ENCODE measurements at places on chromosomes 3 and 15.

DNA sequence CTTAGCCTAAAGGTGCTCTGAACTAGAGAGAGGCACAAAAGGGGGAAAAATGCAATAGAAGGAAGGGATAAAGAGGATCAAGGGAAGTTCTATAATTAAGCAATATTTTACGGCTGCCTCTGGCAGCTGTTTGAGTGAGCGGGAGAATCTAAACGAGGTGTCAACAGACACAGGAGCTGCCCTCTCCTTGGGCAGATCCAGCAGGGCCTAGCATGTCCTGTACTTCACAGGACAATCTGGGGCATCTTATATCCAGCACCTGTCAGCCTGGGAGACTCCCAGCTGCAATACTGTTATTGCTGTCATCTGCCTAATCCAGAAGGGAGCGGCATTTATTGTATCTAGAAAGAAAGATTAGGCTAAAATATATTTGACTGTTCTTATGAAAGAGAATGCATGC, 68.9 kb downstream of the WWTR1 start:
- DNase-seq = no peak

- DNase-seq = peak; percentile 5
Measured at GRCh38 chr3:66076861-66077470, 38.2 kb upstream of the MAGI1 start.

GRCh38 chr3:156787926-156788663, 38.1 kb upstream of the LEKR1 start:
- peak; percentile 96 for DNase-seq

DNA sequence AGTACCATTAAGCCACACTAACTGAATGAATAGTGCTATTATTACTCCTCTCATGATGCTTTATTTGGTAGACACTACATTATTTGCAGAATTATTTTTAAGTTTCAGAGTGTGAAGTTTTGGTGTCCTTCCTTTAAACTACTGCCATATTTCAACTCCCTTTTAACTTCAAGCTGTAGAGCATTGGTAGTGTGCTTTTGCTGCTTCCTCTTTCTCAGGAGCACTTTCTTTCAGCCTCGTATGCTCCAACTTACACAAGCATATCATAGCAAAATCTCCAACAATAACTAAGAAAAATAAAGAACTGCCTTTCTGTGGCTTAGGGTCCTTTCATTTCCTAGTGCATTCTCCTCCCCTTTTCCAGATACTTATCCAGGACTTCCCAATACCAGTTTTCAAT, 476.4 kb upstream of the AGTR1 start:
- DNase-seq = no peak

DNA sequence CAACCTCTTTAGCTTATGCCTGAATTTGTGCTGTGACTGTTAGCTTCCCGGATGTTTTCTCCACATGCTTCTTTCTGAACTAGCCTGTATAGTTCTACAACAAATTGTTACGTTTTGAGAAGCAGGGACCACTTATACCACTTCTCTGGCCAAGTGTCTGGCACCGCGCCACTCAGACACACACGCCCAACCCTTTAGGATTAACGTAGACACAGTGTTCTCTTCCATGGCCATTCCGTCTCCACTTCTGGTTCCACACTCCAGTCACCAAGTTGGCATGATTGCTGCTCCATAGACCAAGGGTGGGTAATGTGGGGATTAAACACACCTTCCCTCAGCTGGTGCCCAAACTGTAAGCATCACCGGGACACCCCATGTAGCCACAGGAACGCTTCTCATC, 755 bp upstream of the TMEM108 start:
- no peak for DNase-seq

- DNase-seq = no peak
Measured at GRCh38 chr3:186922790-186923189, 7.5 kb upstream of the ST6GAL1 start.

- no peak for DNase-seq
Measured at GRCh38 chr3:29899021-29899420, 618.1 kb downstream of the RBMS3 start.

DNA sequence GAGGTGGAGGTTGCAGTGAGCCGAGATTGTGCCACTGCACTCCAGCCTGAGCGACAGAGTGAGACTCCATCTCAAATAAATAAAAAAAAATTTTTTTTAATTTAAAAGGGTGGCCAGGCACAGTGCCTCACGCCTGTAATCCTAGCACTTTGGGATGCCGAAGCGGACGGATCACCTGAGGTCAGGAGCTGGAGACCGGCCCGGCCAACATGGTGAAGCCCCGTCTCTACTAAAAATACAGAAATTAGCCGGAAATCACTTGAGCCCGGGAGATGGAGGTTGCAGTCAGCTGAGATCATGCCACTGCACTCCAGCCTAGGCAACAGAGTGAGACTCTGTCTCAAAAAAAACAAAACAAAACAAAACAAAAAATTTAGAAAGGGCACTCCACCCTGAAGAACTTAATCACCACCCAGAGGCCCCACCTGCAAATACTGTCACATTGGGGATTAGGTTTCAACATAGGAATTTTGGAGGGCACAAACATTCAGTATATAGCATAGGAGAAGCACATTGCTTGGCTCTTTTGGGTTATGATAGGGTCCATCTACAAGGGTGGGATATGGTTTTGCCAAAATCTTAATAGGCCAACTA, 7.1 kb upstream of the YEATS2 start:
- no peak for DNase-seq

DNA sequence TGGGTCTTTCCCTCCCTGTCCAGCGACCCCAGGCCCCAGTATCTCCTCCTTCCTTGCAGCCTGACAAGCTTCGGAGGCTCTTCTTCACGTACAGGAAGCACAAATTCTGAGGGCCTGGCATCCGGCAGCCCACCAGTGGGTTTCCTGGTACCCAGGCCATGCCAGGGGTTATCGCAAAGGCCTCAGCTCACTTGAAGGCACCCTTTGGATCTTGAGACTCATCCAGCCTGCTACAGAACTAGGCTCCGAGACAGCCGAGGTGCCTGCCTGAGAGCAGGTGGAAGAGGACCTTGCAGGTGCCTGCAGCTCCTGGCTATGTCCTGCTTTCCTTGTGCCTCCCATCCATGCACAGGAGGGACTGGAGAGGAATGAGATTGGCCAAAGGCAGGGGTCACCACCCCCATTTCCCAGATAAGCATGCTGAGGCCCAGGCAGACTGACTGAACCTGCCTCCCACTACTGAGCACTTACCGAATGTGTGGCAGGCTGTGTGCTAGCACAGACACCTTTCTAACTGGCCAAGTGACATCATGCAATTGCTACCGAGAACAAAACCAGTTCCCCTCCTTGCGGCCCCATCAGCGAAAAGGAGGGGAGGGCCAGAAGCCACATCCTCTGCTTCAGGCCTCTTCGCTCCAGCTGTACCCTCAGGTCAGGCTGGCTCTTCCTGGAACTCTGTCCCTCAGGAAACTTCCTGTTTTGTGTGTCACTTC, 11.2 kb downstream of the SH2D7 start:
- no peak for DNase-seq

GRCh38 chr3:30475038-30475808, 131.2 kb upstream of the TGFBR2 start:
- no peak for DNase-seq

DNA sequence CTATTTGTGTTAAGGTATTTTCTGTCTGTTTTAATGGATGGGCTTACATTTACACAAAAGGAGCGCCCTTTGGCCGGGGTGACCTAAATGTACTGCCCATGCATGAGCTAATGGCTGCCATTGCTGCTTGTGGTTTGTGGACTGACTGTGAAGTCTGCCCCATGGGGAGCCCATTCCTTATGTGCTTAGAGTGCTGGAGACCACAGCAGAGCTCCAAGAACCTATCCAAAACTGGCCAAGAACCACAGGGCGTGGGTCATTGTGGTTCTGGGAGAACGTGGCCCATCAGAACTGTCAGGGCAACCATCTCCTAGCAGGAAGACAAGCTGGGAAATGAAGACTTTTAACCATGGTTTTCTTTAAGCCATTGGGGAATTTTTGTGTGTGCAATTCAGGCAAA, 105.3 kb downstream of the CHDH start:
- DNase-seq = no peak

GRCh38 chr15:99842071-99842470, 108.8 kb upstream of the LYSMD4 start:
- DNase-seq = no peak

DNA sequence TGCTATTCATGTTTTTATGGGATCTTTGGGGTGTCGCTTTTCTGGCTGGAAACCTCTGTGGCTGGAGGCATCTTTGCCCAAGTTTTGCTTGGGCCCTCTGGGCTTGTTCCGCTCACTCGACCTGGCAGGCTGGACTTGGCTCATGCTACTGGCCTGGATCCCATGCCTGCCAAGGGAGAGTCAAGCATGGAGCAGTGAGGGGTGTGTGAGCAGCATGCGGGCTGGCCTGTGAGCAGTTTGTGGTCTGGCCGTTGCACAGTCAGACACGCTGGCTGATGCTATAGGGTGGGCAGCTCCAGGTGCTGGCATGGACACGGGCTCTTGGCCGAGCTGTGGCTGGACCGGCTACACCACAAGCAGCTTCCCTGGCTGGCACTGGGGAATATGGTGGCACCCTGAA, 491.1 kb downstream of the AGBL1 start:
- DNase-seq = no peak

DNA sequence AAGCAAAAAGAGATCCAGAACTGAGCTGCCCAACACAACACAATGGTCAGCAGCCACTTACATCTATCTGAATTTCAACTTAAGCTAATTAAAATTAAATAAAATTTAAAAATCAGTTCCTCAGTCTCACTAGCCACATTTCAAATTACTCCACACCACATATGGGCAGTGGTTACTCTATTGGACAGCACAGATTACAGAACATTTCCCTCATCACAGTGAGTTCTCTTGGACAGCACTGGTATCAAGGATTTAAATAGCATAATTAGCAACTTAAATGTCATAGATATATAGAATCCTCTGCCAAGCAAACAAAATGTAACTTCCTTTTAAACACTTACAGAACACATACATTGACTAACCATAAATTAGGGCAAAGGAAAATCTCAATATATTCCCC, 64.4 kb downstream of the KBTBD12 start:
- no peak for DNase-seq

DNA sequence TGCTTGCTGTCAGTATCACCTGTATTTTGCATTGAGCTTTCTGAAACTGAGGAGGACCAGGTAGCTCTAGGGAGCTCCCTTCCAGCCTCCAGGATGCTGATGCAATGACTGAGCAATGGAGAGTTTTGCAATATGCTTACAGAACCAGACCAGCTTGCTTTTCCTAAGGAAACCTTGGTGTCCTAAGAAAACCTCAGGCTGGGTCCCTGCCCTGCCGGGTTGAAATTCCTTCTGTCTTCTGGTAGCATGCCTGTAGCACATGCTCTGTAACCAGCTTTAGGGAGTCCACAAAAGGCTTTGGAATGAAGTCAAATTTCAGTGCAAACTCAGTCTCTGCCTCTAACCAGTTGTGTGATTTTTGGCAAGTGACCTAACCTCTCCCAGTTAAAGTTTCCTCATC, 65.8 kb upstream of the GSK3B start:
- DNase-seq = peak; percentile 98

DNA sequence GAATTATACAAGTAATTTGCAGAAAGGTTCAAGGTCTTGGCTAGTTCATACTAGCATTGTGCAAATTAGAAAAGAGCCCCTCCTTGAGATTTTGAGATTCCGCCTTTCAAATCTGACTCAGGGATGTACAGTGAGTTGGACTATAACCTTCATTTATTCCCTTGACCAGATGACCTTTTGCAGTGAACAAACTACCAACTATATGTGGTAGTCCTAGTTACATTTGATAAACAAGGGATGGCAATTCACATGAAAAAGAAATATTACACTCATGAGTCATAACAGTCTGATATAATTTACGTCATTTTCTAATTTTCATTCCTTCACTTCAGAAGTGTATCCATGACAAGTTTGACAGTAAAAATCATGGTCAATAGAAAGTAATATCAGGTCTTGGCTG, 860.4 kb downstream of the ROBO1 start:
- DNase-seq = peak; percentile 58

- no peak for DNase-seq
Measured at GRCh38 chr3:32613183-32613582, 42.5 kb upstream of the DYNC1LI1 start.

- no peak for DNase-seq
Measured at GRCh38 chr3:37443363-37444035, 269.1 kb upstream of the LRRFIP2 start.

GRCh38 chr15:93185796-93186195, 96.8 kb upstream of the RGMA start:
- no peak for DNase-seq

DNA sequence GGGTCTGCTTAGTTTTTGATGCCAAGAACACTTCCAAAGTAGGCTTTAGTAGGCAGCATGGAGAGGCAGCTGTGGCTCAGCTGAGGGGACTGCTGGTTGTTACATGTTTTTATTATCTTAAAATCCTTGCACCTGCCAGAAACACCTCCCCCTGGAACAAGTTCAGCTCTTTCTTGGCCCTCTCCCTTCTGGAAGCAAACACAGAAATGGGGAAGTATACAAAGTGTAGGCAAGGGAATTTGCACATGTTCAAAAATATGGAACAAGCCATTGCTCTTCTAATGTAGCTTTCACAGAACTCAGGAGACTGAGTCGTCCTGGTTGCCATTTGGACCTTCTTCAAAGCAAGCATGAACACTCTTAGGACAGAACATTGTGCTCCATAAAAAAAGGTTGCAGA, 169.1 kb upstream of the SEMA6D start:
- DNase-seq = no peak

DNA sequence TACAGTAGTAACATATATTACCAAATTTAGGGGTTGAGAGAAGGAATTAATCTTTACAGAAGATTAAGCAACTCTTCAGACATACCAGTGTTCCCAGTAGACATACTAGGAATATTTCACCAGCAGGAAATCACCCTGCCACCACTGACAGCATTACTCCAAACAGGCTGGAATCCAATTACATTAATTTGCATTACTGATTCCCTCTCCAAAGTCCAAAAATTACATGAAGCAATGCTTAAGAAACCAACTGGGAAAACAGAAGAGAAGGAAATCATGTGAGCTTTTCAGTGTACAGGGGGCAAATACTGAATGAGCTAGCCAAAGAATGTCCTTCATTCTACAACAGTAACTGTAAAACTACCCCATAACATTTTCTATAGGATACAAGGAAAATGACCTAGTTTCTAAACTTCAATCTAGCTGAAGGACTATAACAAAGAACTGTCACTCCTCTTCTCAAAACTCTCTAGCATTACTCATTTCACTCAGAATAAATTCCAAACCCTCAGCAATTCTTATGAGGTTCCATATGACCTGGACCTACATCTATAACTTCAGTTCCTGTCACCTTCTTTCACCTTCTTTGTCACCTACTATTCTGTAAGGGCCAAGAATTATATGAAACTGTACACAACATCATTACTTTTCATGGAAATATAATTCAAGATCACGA, 72.7 kb downstream of the INO80 start:
- peak; percentile 84 for DNase-seq

GRCh38 chr15:71249986-71250385, 134.7 kb downstream of the THSD4 start:
- DNase-seq = no peak

GRCh38 chr3:10554236-10554611, 48.8 kb upstream of the ATP2B2 start:
- DNase-seq = no peak

All from amniotic epithelial cell (primary cell).